ENCODE measurements at places on chromosomes 6 and 20.

DNA sequence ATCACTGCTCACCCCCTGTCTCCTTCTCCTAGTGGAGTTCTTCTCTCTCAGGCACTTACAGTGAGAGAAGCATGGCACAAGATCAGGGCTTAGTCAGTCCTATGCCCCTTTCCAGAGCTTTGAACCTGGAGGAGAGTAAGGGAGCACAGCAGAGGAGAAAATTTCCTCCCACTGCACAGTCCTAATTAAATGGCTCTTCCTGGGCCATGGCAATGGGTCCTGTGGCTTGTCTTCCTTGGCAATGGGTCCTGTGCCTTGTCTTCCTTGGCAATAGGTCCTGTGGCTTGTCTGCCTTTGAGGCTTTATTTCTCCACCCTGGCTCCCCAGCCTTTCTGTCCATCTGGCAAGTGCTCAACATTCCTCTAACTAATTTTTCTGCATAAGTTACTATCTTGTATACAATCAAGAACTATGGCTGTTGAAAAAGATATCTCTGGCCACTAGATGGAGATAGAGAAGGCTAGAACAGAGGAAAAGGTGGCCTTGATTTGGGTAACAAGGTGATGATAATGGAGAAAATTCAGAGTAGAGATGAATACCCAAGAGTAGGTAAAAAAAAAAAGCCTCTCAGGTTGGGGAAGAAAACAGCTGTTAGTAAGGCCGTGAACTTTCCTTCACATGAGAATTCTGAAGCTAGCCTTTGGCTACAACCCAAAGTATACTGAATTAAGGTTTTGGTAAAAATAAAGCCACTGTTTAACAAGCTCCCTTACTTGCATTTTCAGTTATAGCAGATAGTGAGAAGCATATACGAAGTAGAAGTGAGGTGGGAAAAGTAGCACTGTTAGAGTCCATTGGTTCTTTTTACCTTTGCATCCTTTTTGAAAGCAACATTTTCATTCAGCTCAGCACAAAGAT, 504.9 kb downstream of the DOK5 start:
- no peak for DNase-seq

GRCh38 chr6:124132256-124132655, 328.6 kb downstream of the NKAIN2 start:
- no peak for DNase-seq

- no peak for DNase-seq
These were observed 82.6 kb downstream of the CDC5L start for GRCh38 chr6:44470115-44470464.

GRCh38 chr6:15391500-15391899, 145.6 kb downstream of the JARID2 start:
- DNase-seq = no peak

GRCh38 chr20:24753130-24753529, 195.9 kb upstream of the CST7 start:
- DNase-seq = no peak
